Gastroesophageal sphincter (tissue), 4 donors: ENCODE measurements at places on chromosomes 16 and 17.

- ATAC-seq, result no peak
Measured at GRCh38 chr17:76948726-76949342, 80.6 kb downstream of the MGAT5B start.

DNA sequence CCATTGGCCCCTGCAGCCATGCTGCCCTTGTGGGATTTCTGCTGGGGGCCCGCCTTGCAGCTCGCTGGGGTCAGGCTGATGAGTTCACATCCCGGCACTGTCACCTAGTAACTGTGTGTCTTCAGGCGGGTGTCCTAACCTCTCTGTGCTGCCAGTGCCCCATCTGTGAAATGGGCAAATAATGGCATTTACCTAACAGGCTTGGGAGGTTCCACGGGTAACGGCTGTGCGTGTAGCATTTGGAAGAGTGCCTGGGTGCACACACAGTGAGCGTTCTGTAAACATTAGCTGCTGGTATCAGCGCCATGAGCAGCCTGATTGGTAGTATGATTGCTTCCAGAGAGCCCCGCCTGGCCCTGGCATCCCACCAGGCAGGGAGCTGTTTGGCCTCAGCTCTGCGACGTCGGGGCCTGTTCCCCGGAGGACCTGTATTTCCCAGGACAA lies 167.3 kb upstream of the GSE1 start:
- no peak for ATAC-seq

- no peak for ATAC-seq
Measured at GRCh38 chr17:4301066-4301465, 37.3 kb upstream of the ANKFY1 start.

GRCh38 chr17:44948315-44948795 lies 782 bp upstream of the KIF18B start:
- ATAC-seq, result no peak

- ATAC-seq, result no peak
Measured at GRCh38 chr17:59154292-59154720, 680 bp downstream of the SKA2 start.

DNA sequence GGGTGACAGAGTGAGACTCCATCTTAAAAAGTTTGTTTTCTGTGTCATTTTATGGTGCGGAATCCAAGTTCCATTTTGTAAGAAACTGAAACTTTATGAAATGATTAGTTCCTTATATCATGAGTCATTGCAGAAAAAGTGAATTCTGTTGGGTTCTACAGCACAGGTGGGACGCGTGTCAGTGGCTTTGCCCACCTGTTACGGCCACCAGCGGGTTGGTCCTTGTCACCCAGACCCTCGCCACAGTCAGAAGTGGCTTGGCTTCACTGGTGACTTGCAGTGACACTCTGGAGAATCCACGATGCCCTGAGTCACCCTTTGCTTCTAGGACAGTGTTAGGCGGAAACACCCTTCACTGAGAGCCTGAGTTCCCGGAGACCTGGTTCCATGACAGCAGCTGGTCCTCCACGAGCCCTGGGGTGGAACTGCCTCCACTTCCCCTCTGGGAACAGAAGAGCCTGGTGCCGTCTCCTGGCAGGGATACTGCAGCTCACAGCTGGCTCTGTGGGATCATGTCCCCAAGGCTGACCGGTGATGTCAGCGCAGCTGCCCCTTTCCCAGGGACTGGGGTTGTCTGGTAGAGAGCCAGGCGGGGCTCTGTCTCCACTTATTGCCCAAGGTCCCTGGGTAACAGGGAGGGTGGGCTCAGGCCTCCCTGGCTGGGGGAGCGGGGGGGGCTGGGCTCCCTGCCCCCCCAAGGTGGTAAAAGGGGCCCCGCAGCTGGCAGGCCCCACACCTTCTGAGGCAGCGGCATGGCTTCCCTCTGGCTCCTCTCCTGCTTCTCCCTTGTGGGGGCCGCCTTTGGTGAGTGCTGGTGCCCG lies at the start of gene CTRB1:
Gene CTRB1, plus strand, starts transcription at position 733 of the 821 bp plus-strand sequence. Its CDS starts 20 bp downstream, at position 753.
- ATAC-seq, result no peak

DNA sequence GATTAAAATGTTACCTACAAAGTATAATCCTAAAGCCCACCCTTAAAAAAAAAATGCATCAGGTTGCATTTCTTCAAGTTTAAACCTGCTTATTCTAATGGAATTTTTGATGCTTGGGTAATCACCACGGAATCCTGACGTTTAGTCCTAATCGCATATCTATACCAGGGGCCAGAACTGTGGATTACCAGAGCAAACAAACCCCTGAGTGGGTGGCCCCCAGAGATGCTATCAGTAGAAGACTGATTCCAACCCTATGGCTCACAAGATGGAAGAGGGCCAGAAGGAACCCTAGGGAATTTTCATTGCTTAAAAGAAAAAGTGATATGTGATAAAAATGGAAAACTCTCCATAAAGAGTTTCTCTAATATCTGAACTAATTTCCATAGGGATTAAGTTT lies 152.2 kb upstream of the NOG start:
- no peak for ATAC-seq

DNA sequence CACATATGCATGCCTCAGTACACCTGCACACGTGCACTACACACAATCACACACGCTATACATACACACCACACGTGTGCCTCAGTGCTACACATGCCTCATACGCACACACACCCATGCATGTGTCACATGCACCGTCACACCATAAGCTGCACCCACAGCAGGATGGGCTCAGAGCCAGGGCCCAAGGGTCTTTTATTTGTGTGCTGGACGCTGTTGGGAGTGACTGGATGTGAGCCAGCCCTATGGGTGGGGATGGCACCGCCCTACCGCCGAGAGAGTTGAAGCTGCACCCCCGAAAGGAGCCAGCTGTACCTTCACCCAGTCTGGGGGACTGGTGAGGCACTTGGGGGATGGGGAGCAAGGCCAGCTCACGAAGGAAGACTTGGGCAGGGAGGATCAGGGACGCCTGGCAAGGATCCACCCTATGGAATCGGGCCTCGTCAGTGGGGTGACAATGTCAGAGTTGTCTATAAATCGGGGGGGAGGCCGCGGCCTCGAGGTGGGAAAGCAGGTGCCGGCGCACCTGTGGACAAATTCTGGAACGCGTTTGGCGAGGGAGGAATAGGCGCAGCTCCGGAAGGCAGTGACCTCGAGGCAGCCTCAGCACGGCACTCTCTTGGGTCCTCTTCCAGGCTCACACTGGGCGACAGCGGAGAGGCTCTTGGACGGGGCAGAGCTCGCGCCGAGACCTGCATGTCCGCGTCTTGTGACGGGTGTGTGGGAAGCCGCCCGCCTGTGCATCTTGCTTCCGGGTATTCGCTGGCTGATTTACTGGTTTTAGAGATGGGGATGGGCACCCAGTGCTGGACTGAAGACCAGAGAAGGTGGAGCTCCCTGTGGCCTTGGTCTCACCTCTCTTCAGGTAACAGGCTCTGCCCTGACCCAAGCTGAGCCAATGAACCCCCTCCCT lies 7.3 kb downstream of the RGS11 start:
- ATAC-seq, result no peak

- peak; percentile 57 for ATAC-seq
Measured at GRCh38 chr17:49548506-49549310, 27.0 kb upstream of the NXPH3 start.

DNA sequence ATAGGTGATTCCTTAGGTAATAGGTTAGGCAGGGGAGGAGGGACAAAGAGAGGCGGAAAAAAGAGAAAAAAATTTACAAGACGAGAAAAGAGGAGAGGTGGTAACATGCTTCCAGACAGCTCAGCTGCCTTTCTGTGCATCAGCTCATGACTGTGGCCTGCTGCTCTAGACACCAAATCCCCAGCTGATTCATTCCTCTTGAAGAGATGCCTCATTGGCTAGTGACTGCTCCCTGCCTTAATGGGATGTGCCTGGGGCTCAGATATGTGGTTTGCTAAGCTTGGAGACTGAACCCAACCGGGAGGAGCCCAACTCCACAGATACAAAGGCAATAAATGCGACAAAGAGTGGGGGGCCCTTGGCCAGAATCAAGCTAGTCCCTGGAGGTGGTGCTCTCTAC lies 105.9 kb upstream of the FAM20A start:
- no peak for ATAC-seq

DNA sequence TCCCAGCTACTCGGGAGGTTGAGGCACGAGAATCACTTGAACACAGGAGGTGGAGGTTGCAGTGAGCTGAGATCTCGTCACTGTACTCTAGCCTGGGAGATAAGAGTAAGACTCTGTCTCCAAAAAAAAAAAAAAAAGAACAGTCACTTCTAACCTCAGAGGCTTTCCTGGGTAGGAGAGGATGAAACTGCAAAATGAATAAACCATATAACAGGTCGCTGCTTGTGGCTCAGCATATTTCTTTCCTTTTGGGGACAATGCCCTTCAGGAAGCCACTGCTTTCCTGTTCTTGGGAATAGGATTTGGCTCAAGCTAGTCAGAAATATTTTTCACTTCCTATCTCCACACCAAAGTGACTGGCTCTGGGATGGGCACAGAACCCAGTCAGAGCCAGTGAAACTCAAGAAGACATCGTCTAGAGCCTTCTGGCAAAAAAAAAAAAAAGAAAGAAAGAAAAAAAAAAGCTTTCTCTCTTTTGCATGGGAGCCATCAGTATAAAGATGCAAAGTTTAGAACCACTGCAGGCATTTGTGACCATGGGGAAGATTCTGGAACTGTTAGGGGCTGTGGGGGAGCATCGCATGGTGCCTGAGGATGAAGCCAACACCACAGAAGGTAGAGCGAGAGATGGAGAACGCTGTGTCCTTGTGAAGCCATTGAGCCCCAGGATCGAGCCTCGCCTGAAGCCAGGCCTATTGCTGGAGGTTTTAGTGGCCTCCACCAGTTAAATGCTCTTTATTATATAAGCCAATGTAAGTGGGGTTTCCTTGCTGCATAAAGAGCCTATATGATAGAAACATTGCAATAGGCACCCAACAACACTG lies 71.8 kb upstream of the MRTFB start:
- no peak for ATAC-seq

- ATAC-seq, result no peak
Measured at GRCh38 chr17:32227910-32228309, 37.7 kb upstream of the RHBDL3 start.

DNA sequence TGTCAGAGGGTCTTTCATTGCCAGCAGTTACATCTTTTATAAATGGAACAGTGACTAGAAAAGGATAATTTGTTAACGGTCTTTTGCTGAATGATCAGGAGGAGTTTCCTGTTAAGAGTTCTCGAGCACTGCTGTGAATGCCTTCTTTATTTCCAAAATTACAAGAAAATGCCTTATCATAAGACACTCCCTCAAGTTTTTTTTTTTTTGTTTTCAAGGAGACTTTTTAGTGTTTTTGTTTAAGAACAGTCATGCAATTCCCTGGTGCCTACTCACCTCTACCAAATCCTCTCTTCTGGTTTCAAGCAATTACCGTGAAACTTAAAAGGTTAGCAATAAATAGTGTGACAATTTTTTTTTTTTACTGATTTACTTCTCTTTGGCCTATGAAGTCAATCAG lies 19.0 kb upstream of the VWA3A start:
- ATAC-seq, result no peak

DNA sequence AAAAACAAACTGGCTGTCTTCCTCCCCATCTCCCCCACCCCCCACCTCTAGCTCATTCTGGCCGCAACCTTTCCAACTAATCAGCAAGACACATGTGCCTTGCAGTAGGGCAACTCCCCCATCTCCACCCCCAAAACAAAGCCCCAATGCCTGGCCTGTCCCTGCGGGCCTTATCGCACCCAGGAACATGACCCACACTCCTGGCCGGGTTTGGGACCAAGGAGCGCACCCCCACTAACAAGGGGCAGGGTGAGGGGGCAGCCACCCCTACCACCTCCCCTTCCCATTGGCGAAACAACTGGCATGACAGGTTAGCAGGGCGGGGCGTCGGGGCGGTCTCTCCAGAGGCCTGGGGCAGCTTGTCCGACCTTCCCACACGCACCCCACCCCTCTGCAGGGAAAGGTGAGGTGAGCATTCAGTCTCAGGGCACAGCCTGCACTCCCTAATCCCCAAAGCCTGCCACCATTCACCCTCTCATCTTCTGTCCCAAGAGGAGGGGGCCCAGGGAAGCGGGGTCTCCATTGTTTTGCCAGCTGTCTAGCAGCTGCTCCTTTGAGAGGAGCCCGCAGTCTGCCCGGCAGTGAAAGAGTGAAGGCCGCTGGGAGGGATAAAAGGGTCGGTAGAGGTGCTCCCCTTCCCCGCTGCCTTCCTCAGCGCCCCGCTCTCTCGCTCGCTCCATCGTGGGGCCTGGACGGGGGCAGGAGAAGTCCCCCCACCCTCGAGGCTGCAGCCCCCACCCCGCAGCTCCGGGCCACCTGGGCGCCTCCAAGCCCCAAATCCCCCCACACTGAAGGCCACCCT lies 765 bp downstream of the MYO18A start:
- ATAC-seq, result no peak

DNA sequence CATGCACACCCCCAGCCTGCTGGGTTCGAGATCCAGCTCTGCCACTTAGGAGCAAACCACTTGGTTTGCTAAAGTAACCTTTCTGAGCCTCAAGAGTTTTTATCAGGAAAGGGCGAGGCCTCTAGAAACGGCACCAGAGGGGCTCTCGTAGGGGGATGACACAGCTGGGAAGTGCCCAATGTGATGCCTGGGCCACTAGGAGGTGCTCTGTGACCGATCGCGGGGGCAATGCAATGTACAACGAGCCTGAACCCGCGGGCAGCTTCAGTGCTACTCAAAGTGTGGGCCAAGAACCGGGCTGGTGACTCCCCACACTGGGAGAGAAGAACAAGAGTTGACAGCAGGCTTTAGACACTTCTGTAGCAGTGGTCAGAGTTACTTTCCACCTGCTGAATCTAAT lies 9.4 kb downstream of the C16orf89 start:
- ATAC-seq, result no peak

DNA sequence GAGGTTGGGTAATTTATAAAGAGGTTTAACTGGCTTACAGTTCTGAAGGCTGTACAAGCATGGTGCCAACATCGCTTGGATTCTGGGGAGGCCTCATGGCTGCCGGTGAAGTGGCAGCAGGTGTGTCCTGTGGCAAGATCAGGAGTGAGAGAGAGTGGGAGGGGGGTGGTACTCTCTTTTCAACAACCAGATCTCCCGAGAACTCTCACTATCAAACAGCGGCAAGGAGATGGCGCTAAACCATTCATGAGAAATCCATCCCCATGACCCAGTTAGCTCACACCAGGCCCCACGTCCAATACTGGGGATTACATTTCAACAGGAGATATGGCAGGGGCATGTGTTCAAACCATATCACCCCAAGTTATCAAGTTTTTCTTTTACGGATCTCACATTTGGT lies 44.0 kb upstream of the CBX4 start:
- no peak for ATAC-seq

DNA sequence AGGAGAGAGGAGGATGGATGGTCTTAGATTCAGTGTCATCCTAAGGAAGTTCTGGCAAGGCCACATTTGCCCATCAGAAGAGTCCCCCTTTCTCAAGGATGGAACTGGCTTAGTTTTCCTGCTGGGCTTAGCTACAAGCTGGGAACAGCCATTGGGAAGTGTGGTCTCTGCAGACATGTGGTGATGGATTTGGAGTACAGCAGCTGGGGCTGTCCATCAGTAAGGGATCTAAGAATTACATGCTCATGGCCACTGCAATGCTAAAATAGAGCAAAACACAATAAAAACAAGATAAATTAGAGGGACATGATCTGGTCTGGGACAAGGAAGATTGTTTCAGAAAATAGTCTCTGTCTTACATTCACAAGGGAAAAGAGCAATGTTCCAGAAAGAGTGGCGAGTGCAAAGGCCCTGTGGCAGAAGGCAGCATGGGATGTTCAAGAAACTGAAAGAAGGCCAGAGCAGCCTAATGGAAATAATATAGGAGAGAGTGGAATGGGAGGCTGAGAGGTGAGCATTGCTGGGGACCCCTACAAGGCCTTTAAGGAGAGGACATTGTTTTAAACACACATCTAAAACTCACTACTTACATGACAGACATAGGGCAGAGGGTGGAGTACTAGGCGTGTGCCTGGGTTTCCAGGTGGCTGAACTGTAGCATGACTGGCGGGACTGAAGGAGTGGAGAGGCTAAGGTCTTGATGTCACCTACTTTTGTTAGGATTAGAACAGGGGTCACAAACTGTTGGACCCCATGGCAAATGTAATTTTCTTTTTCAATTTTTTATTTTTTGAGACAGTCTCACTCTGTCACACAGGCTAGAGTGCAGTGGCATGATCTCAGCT lies 17.0 kb upstream of the TOX3 start:
- ATAC-seq, result no peak
